Fibroblast of villous mesenchyme (primary cell): ENCODE measurements at places on chromosomes 1 and 21. TPM values are rescaled to one million over a fixed set of nuclear protein-coding genes. Genes with fewer than 3 reads are reported as not detected.
A peak's percentile ranks its signal among the peaks of the same experiment; 100 is the strongest.

DNA sequence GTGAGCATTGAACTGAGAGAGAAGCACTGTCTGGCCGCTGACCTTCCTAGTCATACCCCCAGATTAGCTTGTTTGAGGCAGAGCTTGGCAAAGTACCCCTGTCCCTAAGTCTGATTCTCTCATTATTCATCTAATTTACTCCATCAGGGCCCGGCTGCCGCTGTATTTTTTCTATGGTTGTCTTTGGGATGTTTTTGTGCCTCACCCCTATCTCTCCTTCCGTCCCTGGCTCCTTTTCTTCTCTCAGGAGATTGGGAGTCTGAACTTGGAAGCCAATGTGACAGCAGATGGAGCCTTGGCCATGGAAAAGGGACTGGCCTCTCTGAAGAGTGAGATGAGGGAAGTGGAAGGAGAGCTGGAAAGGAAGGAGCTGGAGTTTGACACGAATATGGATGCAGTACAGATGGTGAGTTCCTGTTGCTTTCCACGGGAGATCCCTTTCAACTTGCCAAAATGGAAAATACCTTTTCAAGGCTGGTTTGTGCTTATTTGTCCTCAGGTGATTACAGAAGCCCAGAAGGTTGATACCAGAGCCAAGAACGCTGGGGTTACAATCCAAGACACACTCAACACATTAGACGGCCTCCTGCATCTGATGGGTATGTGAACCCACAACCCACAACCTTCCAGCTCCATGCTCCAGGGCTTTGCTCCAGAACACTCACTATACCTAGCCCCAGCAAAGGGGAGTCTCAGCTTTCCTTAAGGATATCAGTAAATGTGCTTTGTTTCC, 53.9 kb downstream of the LAMC2 start:
- no peak for DNase-seq

GRCh38 chr1:212718499-212718898, 18.9 kb upstream of the BATF3 start:
- DNase-seq: peak; percentile 20

DNA sequence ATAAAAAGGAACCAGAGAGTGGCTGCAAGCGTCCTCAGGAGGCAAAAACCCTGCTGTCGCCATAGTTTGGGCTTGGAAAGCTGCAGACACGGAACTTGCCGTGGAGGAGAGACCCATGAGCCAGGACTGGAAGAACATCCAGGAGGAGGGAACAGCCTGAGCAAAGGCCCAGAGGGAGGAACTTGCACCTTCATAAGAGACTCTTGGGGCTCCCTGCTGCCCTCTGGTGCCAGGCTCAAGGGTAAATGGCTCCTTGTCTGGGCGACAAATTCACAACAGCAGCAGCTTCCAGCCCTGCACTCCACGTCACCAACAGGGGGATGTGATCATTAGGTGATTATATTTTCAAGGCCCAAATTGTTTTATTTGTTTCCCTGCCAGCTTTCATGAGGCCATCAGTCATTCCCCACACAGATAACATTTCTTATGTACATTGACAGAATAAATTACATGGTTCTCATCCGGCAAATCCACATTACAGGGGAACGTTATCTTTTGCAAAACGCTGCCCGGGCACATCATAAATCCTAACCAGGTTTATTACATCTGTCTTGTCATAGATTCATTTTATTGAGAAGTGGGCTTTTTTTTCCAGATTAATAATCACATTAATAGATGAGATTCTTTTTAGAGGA, 143.0 kb upstream of the GRIK3 start:
- DNase-seq: peak; percentile 5

DNA sequence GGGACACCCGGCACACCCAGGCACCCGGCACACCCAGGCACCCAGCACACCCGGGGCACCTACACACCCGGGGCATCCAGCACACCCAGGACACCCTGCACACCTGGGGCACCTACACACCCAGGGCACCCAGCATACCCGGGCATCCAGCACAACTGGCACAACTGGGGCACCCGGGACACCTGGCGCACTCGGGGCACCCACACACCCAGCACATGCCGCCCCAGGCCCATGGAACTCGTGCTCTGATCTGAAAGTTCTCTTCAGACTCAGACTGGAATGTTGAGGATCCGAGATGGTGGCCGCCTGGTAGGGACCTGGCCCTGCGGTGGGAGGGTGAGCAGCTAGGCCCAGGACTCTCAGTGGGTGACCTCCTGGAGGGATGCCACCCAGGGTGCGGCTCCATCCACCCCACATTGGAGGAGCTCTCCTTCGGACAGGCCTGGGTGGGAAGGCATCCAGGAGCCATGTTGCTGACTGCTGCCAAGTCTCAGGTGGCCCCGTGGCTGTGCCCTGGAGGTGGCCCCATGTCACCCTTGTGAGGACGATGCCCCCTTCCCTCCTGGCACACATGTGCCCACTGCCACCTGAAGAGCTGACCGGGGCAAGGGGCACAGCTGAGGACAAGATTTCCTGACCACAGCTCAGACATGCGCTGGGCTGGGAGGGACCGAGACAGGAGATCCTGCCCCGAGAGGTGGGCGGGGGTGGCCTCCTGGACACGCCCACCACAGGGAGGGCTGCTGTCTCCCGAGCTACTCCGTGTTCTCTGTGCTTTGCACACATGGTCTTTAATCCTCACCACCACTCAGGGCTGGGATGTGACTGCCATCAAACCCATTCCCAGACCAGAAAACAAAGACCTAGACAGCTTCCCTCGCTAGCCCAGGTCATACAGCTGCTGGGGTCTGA, 37.0 kb downstream of the UBE2G2 start:
- DNase-seq: no peak

- no peak for DNase-seq
Observed at GRCh38 chr1:79599257-79599656, 592.7 kb upstream of the ADGRL4 start.

DNA sequence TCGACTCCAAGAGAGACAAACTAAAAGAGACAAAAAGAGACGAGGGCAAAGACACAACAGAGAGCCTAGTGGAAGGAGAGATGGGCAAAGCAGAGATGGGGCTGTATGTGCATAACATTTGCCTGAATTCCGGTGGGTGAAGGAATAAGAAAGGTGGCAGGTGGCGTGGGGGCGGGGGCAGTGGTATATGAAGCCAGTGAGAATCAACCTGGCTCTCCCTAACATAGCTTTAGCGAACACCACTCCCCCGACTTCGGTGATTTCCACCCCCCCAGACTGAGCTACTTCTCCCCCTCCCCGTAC, 1.1 kb downstream of the INKA2 start:
- DNase-seq: no peak

DNA sequence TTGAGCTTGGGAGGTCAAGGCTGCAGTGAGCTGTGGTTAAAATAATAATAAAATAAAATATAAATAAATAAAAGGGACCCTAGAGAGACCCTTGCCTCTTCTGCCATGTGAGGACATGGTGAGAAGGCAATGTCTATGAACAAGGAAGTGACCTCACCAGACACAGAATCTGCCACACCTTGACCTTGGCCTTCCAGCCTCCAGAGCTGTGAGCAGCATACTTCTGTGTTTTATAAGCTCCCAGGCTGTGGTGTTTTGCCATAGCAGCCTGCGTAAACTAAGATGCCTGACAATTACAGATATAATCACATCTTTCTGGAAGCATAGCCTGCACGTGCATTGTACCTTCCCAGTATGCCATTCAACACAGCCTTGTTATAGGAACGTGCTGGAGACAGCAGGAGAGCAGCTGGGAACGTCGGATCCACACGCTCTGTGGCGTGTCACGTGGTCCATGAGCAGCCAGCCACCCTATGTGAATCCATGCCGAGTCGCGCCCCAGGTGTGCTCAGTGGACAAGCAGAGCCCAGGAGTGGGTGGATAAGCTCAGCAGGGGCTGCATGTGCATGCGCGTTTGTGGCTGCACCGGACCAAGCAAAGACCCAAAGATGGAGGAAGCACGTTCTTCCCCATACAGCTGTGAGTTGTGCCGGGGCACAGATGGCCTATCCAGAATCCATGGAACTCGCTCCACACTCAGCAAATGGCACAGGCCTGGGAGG, 17.8 kb downstream of the WNT9A start:
- DNase-seq: no peak

- peak; percentile 82 for DNase-seq
Observed at GRCh38 chr1:165592945-165593823, 37.9 kb upstream of the MGST3 start.

DNA sequence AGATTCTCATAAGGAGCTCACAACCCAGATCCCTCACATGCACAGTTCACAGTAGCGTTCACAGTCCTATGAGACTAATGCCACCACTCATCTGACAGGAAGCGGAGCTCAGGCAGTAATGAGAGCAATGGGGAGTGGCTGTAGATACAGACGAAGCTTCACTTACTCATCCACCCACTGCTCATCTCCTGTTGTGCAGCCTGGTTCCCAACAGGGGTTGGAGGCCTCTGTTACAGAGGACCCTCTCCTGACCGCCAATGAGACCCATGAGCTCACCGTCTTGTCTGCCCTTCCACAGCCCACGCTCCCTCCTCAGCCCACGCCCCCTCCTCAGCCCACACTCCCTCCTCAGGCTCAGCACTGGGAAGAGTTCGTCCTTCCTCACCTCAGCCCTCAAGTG, 39.6 kb downstream of the RSPH1 start:
- no peak for DNase-seq

DNA sequence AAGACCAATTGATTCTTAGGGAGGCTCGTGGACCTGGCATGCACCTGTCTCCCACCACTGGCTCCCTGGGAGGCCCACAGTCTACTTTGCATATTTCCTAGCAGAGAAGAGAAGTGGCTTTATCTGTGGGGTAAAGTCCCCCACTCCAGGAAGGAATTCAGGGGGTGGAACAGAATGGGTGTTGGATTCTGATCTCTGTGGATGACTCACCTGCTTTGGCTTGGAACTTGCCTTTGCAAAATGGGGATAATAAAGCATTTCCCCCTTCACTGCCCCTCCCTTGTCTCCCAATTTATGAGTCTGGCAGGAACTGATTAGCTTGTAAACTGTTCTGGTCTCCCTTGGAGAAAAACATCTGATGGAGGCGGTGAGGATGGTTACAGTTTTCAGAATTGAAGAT, 21.2 kb upstream of the OTUD3 start:
- DNase-seq: peak; percentile 67

- DNase-seq: no peak
Observed at GRCh38 chr1:245551536-245551935, 396.8 kb downstream of the KIF26B start.

GRCh38 chr1:115796897-115797296, 28.4 kb upstream of the CASQ2 start:
- no peak for DNase-seq

DNA sequence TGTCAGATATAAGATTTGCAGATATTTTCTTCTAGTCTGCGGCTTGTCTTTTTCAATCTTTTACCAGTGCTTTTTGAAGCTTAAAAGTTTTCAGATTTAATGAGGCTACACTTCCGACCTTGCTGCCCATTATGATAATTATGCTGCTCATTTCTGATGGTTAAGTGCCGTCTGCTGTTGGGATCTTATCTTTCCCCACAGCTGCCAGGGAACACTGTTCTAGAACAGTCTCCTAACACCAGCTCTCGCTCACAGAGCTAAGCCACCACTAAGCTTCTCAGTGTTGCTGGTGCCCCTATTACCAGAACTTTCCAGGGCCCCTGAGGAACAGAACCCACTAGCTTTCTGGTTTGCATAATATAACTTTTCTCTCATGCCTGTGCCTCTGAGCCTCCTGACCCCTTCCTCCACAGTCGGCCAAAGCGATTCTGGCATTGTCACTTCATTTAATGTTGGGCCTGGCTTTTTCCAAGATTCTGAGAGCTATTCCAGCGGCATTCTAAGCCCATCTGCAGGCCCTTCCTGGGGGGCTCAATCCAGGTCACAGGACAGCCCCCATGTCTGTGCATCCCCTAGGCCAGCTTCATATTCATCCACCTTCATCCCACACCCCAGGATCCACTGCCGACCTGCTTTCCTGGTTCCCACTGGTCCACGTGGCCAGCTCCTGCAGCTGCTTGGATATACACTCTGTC, 237.0 kb downstream of the PTPRU start:
- no peak for DNase-seq

GRCh38 chr1:230917284-230918135, 49.2 kb upstream of the C1orf198 start:
- DNase-seq: peak; percentile 82

DNA sequence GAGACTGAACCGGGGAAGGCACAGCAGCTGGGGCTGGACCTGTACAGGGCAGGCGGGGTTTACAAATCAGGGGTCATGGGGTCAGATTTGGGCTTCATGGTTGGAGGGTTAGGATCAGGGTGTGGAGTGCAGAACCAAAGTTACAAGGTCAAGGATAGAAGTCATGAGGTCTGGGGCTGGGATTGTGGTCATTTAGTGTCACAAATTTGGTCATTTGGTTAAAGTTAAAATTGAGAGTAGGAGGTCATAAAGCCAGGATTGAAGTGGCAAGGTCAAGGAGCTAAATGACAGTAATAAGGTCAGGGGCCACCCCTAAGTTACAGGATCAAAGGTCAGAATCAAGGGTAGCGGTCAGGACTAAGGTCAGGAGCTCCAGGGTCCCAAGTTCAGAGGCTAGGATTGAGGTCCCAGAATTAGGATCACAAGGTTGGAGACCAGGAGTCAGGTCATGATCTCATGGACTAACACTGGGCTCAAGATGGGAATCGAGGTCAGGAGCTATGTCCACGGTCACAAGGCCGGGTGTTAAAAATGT, 20.4 kb downstream of the SERINC2 start:
- no peak for DNase-seq

- DNase-seq: no peak
Observed at GRCh38 chr1:90100566-90100965, 105.7 kb downstream of the ZNF326 start.

GRCh38 chr21:43733529-43734071, 14.7 kb downstream of the PDXK start:
- DNase-seq: peak; percentile 54

DNA sequence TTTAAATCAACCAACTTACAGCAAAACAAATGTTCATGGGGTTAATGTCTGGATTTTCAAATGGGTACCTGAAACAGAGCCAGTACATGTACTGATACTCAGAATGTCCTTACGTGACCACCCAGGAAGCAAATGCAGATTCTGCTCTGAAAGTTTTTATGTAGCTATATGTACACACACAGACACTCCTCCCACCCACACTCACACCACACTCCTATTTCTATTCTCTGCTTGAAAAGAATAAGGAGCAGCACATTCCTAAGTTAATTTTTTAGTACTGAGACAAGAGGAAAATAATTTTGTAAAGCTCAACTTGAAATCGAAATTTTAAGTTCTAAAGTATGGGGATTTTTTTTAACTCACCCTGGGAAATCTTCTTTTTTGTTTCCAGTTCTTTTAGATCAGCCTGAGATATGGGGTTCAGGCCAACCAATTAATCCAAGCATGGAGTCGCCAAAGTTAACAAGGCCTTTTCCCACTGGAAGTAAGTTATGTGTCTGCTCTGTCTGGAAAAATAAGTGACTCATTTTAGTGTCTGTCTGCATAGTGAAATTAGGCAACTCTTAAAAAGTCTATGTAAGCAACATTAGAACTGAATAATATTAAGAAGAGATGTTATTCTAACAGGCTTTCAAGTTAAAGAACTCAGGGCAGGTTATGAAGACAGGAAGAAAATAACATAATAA, 75.5 kb upstream of the DYNLT5 start:
- DNase-seq: peak; percentile 94

- no peak for DNase-seq
Observed at GRCh38 chr21:31173881-31174555, 135.7 kb upstream of the KRTAP19-8 start.

Gene CAMSAP2
- 44.8 and 55.7 TPM in 2 replicates for total RNA-seq

Gene ADAM30
- under 0.01 TPM in 1 of 2 replicates, not detected in the other for total RNA-seq

Gene PIP5K1A
- total RNA-seq: 78.3 and 131 TPM in 2 replicates

Gene EPHA10
- total RNA-seq: under 0.01 TPM in 1 of 2 replicates, not detected in the other

Gene DCST2
- not detected in 2 replicates for total RNA-seq

Gene F3
- total RNA-seq: 198 and 506 TPM in 2 replicates

Gene TSPEAR
- total RNA-seq: under 0.01 TPM in 1 of 2 replicates, not detected in the other

Gene TSACC
- not detected in 2 replicates for total RNA-seq

Gene NEGR1
- total RNA-seq: 7.1 and 13.8 TPM in 2 replicates

Gene ADAR
- 115 and 142 TPM in 2 replicates for total RNA-seq

Gene CFHR4
- not detected in 2 replicates for total RNA-seq

Gene TNFRSF14
- total RNA-seq: 17.7 and 24.5 TPM in 2 replicates

Gene PEAR1
- total RNA-seq: 11.3 and 12.1 TPM in 2 replicates
